ENCODE measurements at places on chromosomes 1 and 21.

DNA sequence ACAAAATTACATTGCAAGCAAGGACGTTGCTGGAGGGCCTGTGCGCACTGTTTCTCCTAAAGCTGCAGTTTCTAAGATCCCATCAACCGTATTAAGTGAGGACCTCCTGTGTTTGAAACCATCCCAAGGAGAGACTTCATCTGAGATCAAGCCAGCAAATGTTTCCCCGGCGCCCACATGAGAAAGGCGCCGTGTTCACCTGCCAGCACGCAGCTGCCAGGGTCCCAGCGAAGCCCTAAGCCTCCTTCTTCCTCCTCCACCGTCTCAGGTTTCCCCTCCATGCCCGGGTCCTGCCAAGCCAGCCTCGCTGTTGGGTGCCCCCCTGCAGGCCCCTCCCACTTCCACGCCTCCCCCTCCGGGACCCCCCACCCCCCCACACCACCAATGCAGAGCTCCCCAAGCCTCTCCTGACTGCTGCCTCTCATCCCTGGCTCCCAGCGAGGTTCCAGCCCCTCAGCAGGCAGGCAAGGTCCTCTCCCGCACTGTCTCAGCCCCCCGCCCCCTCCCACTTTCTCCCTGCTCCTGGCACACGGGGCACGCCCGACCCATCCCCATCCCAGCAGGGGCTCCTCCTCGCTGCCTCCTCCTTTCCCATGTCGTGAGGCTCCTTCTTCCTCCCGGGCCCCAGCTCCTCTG, 8.6 kb upstream of the TFF1 start:
- DNase-seq, result no peak

DNA sequence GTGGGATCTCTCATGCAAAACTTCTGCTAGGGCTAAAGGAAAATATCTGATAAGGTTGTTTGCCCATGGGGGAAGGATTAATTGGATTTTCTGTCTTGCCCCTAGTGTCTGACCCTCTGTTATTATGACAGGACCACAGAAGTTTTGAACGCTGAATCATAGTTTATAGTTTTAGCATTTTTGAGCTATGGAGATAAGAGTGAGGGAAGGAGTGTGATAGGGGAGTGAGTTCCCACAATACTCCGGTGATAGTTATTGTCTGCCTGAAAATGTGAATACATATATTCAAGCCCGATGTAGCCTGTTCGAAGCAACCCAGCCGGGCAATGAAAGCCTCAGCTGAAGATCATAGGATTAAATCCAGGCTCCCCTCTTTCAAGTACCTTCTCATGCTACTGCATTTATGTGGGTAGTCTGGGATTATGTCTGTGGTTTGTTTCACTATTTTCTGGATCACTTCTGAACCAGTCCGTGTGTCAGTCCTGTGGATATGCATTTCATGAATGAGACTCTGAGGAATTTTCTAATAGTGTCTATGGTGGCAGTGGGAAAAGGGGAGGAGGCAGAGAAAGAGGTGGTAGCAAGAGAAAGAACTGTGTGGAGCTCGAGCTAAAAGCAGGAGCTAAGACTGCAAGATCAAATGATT, 258.7 kb downstream of the DISC1 start:
- DNase-seq, result peak; percentile 68

DNA sequence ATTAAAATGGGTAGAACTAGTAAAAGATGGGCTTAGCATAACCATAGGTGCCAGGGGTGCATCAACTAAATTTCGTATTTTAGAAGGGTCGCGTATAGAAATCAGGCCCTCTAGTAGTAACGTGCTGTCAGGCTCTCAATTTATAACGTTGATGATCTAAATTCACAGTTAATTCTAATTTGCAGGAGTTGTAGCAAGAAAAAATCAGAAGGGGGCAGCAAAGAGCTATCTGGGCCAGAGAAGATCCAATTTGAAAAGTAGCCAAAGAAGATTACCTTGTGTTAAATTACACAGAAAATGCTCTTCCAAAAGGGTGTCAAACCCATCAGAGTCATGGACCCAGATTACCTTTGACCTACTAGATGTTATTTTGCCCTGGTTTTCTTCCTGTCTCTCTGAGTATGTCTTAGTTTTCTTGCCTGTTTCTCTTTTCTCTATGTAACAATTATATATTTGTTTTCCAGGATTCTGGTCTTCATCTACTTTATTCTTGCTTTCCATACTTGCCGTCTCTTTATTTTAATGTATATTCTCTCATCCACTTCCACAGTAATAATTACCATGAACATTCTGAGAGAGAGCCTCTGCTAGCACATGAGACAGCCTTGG, 1030.9 kb downstream of the AMY1C start:
- DNase-seq, result peak; percentile 5

- DNase-seq, result no peak
These were observed 7.5 kb downstream of the MX2 start for GRCh38 chr21:41369105-41369919.

- no peak for DNase-seq
These were observed 8.1 kb downstream of the NIBAN1 start for GRCh38 chr1:184965944-184966860.

GRCh38 chr1:240691909-240692705, 80.2 kb upstream of the GREM2 start:
- DNase-seq, result peak; percentile 80

- no peak for DNase-seq
These were observed 58.3 kb downstream of the APP start for GRCh38 chr21:26112127-26112742.

GRCh38 chr1:235998812-235999211, 66.1 kb downstream of the NID1 start:
- no peak for DNase-seq

- no peak for DNase-seq
These were observed 1086.9 kb upstream of the TMPRSS15 start for GRCh38 chr21:19490481-19490880.

DNA sequence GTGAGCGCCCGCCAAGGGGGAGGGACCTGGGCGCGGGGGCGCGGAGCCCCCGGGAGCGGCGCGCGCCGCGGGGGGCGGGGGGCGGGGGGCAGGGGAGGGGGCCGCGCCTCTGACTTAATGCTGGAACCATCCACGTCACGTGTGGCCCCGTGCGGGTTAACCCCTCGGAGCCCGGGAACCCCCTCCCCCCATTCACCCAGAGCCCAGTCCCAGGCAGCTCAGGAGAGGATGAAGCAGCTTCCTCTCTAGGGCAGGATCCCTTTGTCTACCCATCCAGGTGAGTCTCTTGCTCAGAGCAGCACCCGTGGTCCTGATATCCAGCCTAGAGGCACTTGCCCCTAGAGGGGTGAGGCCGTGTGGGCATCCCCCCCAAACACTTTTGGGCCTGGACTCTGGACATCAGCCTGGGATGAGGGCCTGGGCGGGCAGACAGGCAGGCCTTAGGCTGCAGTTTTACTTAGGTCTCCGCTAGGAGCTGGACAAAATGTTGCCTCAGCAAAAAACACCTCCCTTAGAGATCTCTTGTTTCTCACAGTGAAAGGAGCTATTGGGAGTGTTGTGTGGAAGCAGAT, at the start of gene ALX3:
Gene ALX3 (minus strand): TSS at position 2 of the 572 bp plus-strand sequence. CDS start 60 bp downstream, outside the sequence.
- no peak for DNase-seq

DNA sequence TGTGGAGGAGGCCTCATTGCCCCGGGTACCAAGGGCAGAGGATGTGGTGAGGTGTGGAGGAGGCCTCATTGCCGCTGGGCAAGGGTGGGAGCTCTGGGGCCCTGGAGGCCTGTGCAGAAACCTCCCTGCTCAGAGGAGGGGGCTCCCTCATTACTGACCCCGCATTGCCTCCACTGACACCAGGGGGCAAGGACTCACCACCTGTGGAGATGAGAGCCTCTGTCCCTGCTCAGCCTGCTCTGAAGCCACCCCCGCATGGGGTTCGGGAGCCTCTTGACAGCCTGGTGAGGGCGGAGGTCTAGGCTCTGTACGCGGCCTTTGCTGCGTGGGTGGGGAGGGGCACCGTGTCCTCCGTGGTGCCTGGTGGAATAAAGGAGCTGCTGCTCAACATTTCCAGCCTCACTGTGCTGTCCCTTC, 95.0 kb upstream of the COL6A1 start:
- no peak for DNase-seq

GRCh38 chr21:45308194-45309068, 20.7 kb upstream of the POFUT2 start:
- DNase-seq, result no peak

DNA sequence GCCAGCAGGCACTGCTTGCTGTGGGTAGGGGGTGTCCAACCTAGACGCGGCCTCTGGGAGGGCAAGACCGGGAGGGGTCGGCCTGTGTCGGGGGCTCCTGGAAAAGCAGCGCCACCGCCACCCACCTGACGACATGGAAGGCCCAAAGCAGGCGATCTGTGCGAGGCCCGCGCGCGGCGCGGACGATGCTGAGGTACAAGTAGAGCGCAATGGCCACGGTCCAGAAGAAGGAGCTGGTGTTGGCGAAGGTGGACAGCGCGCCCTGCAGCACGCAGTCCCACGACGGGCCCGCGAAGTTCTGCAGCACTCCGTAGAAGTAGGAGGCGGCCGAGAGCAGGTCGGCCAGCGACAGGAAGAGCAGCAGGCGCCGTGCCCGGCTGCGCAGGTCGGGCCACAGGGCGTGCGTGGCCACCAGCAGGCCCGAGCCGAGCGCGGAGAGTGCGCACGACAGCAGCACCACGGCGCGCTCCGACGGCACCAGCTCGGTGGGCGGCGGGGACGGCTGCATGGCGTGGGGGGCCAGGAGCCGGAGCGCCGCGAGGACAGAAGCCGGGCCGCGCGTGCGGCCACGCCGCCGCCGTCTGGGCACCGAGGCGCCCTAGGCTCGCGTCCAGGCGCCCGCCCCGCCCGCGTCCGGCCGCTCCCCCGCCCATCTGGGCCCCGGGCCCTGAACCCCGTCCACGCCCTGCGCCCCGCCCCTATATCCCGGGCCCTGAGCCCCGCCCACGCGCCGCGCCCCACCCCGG, at the start of gene GPR157:
Gene GPR157 (minus strand): TSS at position 583 of the 746 bp plus-strand sequence. CDS start 75 bp downstream, at position 508.
- DNase-seq, result no peak

GRCh38 chr1:27615346-27616192, 11.6 kb upstream of the AHDC1 start:
- DNase-seq, result no peak

DNA sequence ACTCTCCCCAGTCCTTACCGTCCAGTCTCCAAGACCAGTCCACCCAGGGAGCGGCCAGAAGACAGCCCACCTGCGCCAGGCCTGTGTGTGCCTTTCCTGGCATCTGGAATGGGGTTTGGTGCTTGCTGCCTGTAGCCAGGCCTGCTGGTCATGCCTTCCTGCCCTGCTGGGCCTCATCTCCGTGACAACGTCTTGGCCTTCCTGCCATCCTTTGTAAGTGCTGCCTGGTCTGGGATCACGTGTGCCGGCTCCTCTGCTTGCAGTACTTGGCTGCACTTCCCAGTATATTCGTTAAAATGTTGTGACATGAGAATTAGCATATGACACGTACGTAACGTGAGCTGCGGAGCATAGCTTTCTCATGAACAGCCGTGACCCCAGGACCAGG, 145.3 kb upstream of the COL6A1 start:
- no peak for DNase-seq

DNA sequence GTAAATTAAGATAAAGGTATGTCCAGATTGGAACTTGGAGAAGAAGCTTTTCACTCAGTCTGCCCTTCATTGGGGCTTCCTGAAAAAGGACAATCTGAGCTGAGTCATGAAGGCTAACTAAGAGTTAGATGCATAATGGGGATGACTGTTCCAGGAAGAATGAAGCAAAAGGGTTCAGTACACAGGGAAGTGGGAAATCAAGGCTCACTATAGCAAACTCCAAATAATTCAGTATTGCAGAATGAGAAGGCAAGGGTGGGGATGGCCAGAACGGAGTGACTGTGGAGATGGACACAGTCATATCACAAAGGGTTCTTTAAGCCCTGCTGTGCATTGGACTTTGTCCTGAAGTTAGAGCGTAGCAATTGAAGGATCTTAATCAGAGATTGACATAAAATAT, 158.3 kb downstream of the FGGY start:
- DNase-seq, result no peak

- DNase-seq, result no peak
These were observed 216.4 kb downstream of the LTN1 start for GRCh38 chr21:28776251-28776650.

DNA sequence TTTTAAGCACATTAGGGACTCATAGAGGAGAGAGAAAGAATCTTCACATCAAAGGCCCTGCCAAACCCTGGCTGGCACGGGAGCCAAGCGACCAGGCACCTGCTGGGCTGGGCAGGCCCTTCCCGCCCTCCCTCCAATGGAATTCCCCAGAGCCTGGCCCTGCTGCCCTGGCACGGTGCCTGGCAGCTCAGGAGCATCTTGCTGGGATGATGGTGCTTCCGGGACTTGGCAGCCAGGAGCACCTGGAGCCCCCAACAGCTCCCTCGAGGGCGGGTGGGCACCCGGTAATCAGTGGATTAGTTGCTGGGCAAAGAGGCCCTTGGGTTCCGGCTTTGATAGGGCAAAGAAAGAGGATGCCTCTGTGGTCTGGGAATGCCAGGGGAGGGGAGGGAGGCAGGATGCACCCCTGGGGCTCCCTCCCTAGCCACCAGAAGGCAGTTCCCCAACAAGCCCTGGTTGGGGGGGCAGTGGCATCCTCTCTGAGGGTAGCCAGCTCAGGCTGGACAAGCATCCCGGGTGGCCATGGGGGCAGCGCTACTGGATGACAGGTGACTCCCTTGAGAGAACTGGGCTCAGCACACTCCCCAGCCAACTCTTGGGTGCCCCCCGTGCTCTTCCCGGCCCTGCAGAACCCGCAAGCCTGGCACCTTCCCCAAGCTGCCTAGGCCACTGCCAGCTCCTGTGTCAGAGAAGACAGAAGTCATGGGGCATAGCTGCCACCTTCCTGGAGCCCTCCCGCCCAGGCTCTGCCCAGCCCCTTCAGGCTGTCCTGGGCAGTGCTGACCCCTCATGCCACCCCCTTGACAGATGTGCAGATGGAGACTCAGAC, 26.4 kb downstream of the KRTAP10-1 start:
- no peak for DNase-seq

- no peak for DNase-seq
These were observed 1020.1 kb downstream of the ADGRL2 start for GRCh38 chr1:82820816-82821215.

GRCh38 chr1:203065986-203066385, 19.8 kb downstream of the MYOG start:
- DNase-seq, result no peak

DNA sequence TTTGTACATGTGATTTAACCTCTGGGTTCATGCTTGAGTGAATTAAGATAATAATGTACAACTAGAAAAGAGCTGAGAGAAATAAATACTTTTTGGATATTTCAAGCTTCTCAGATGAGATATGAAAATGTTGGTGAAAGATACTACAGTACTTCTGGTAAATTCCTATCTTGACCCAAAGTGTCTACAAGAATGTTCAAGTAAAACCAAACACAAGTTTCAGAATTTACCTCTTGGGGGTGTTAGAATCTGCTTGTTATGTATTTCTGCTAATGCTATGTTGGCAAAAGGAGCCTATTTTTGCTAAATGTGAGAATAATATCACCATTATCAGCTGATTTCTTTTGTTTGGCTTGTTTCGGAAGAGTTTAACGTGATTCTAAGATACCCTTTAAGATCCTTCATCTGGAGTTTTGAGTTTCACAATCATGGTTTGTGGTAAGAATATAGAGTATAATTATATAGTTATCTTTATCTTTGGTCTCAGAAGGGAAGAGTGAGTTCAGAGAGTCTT, 388.5 kb downstream of the LMO4 start:
- DNase-seq, result no peak

GRCh38 chr1:29330856-29331255, 94.5 kb downstream of the PTPRU start:
- DNase-seq, result no peak

- no peak for DNase-seq
These were observed 68.9 kb upstream of the S1PR1 start for GRCh38 chr1:101167891-101168290.

GRCh38 chr1:210797422-210797821, 336.5 kb downstream of the KCNH1 start:
- no peak for DNase-seq
